ENCODE measurements at places on chromosomes 1 and 21. TPM values are rescaled to one million over a fixed set of nuclear protein-coding genes. Genes with fewer than 3 reads are reported as not detected.

AMIGO1 gene
- polyA plus RNA-seq: 0.93 TPM

DMRTA2 gene
- not detected for polyA plus RNA-seq

FAM163A gene
- polyA plus RNA-seq: 1.1 TPM

AURKAIP1 gene
- polyA plus RNA-seq: 175 TPM

FAM72C gene
- polyA plus RNA-seq: 2.4 TPM

SPAG17 gene
- not detected for polyA plus RNA-seq

HOOK1 gene
- 0.35 TPM for polyA plus RNA-seq

SPATA1 gene
- polyA plus RNA-seq: 1.6 TPM

CCDC181 gene
- polyA plus RNA-seq: 1.2 TPM

B3GALT5 gene
- polyA plus RNA-seq: 0.35 TPM

Data from SK-N-SH (cell line).